CD4-positive, alpha-beta T cell treated with Interleukin-21 for 1 hour (primary cell): ENCODE measurements at places on chromosomes 1 and 21.

GRCh38 chr1:151737026-151737425 is 15.7 kb downstream of the RIIAD1 start:
- no peak for DNase-seq

GRCh38 chr1:178933709-178934490 is 63.0 kb upstream of the ANGPTL1 start:
- no peak for DNase-seq

DNA sequence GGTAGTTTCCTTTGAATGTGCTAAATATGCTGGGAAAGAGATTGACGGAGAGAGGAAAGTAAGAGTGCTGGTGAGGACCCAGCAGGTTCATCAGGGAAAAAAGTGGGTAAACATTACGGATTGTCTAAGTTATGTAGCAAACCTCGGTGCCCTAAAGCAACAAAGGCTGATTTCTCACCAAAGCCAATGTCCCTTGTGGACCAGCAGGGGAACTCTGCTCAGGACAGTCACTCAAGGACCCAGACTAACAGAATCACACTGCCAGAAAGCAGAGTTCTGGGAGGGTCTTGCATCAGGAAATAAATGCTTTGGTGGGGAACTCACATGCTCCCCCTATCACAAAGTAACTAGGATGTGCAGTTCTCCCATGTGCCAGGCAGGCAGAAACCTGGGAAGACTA is 1.7 kb upstream of the IKBKE start:
- DNase-seq: no peak

DNA sequence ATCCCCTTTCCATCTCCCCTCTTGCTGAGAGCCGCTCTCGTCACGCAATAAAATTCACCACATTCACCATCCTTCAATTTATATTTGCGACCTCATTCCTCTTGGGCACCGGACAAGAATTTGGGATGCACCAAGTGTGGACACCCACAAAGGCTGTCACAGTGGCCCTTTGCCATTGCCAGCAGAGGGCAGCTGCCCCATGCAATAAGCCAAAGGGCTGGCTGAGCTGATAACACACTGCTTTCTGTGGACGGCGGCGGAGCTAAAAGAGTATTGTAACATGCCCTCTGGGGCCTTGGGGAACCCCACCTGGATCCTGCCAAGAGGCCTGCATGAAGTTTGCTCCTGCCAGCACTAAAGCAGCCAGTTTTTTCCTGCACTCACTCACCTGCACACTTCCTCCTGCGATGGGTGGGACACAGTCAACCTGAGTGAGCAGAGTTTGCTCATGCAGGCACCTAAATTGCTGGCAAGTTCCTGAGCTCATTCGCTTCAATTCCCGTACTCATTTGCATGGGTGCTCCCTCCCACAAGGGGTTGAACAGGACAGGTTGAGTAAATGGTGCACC is 792.3 kb upstream of the ADAMTS5 start:
- no peak for DNase-seq
